NCI-H1105 treated with DMSO at 0.1 percent for 48 hours (cell line): ENCODE measurements at places on chromosomes 2 and 18.

DNA sequence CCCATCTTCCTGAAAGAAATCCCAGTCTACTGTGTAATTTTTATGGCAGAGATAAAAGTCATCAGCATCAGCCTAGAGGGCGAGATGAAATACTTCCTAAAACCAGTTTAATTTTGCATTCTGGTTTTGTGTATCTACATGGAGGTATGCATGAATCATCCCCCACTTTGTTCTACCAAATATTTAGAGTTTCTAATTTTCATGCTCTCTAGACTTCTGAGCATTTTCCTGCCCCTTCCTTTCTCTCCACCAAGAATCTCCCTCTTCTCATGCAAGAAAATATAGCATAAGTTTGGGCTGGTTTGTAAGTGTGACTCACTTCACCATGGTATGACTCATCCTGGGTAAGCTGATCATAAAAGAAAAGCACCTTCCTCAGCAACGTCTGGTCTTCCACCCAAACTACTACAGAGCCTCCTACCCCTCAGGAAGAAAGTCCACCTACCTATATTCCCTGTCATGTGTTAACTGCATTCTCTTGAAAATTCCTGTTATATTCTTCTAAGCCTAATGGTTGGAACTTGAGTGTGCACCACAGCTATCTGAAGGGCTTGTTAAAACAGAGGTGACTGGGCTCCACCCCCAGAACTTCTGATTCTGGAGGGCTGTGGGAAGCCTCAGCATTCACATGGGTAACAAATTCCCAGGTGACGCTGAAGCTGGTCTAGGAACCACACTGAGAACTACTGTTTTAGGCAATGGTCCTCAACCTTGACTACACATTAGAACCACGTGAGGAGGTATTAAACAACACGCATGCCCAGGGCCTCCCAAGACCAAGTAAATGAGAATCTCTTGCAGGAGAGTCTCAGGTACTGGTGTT lies 37.4 kb upstream of the RAPGEF4 start:
- DNase-seq = no peak

DNA sequence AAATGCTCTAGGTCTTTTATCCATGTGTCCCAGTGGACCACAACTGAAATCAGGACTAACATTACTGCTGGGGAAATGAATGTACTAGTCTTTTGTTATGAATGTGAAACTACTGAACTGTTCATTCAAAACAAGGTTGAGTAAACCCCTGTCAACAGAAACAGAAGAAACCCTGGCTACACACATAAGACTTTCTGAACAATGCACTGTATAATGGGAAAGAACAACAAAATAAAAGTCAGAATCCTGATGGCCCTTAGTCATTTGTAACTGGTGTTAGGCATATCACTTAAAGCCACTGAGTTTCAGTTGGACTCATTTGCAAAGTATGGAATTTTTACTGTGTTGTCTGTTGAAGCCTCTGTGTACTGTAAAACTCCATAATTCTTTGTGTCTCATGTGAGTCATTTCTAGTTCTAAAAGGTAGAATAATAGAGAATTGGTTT lies 77.0 kb upstream of the UBXN4 start:
- no peak for DNase-seq

GRCh38 chr2:118124288-118124891 lies 36.1 kb downstream of the INSIG2 start:
- no peak for DNase-seq

GRCh38 chr2:167333245-167333644 lies 445.0 kb downstream of the XIRP2 start:
- DNase-seq = no peak

DNA sequence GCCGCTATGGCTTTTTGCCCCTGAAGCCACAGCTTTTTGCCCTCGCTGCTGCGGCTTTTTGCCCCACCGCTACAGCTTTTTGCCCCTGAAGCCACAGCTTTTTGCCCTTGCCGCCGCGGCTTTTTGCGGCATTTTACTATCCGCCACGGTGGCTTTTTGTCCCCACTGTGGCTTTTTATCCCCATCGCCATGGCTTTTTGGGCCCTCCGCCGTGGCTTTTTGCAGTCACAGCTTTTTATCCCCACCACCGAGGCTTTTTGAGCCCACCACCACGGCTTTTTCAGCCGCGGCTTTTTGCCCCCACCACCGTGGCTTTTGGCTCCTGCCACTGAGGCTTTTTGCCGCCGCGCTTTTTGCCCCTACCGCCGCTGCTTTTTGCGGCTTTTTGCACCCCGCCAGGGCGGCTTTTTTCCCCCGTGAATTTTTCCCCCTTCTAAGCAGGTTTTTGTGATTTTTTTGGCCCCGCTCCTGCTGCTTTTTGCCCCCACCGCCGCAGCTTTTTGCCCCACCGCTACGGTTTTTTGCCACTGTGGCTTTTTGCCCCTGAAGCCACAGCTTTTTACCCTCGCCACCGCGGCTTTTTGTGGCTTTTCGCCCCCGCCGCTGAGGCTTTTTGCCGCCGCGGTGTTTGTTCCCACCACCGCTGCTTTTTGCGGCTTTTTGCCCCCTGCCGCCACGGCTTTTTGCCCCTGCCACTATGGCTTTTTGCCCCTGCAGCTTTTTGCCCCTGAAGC lies 2797.2 kb upstream of the TEKT4 start:
- DNase-seq = no peak

DNA sequence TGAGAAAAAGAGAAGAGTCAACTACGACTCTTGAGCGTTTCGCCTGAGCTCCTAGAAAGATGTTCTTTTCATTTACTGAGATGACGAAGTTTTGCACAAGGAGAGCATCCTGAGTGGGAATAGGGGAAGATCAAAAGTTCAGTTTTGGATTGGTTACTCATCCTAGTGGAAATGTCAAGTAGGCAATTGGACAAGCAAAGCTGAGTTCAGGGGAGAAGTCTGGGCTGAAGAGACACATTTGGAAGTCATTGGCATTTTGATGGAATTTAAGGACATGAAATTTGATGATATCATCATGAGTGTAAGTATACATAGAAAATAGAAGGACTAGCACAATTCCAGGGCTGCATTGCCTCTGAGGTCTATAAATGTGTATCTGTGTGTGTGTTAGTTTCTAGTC lies 416.6 kb downstream of the RAD51AP2 start:
- no peak for DNase-seq

- DNase-seq = no peak
Measured at GRCh38 chr2:71210292-71210691, 16.6 kb downstream of the PAIP2B start.

DNA sequence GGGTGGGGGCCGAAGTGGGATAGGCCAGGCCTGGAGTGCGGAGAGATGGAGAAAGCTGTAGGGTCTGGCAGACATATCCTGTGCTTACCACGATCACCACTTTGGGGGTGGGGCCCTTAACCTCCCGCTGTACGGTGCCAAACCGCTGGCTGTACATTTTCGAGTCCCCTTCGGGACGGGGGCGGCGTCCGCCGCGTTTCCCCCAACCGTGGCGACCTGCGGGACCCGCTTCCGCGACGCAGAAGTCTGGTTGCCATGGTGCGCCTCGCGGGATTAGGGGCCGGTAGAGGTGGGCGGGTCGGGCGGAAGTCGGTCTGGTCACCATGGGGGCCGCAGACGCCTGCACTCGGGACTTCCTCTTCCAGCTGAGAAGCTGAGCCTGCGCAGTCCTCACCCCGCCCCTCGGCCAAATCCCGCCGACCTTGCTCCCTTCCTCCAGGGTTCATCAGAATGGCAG lies at the start of gene CFAP53:
Gene CFAP53 (minus strand): TSS at position 248 of the 457 bp plus-strand sequence. CDS start 91 bp downstream, at position 157.
- DNase-seq = peak; percentile 91

GRCh38 chr2:39515273-39515896 lies 78.3 kb upstream of the MAP4K3 start:
- no peak for DNase-seq

DNA sequence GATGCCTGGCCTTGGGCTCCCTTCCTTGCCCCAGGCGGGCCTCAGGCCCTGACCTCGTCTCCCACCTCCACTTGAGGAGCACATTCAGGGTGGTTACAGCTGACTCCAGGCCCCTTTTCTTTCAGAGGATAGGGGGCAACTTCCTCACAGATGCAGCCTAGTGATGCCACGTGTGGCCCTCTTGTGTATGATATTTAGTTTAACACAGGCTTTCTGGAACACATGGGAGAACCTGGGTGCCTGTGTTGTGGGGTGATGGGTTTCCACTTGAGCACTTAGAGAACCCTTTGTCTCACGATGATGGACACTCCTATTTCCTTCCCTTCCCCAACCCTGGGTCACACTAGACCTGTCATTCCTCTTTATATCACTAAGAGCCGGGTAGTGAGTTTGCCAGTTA lies 6.8 kb upstream of the KCNS3 start:
- no peak for DNase-seq

GRCh38 chr2:161116509-161116908 lies 43.7 kb upstream of the TANK start:
- no peak for DNase-seq

GRCh38 chr2:127901339-127902056 lies 15.7 kb upstream of the AMMECR1L start:
- DNase-seq = no peak

- no peak for DNase-seq
Measured at GRCh38 chr2:105861200-105861599, 116.5 kb downstream of the NCK2 start.

DNA sequence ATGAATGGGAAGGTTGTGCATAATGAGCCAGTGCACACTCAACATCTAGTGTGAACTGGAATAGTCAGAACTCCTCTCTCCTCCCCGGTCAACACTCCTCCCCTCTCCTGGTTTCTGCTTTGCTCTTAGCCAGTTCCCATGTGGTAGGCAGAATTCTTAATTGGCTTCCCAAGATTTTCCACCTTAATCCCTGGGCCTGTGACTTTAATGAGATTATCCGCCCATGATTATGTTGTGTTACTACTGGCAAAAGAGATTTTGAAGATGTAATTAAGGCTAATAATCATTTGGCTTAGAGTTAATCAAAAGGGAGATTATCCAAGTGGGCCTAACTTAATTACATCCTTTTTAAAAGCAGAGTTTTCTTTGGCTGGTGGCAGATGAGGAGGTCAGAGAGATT lies 34.2 kb upstream of the REV1 start:
- DNase-seq = no peak

- DNase-seq = peak; percentile 20
Measured at GRCh38 chr2:85188852-85189251, 55.7 kb downstream of the TCF7L1 start.

- DNase-seq = no peak
Measured at GRCh38 chr18:46660957-46661749, 4.1 kb upstream of the LOXHD1 start.

DNA sequence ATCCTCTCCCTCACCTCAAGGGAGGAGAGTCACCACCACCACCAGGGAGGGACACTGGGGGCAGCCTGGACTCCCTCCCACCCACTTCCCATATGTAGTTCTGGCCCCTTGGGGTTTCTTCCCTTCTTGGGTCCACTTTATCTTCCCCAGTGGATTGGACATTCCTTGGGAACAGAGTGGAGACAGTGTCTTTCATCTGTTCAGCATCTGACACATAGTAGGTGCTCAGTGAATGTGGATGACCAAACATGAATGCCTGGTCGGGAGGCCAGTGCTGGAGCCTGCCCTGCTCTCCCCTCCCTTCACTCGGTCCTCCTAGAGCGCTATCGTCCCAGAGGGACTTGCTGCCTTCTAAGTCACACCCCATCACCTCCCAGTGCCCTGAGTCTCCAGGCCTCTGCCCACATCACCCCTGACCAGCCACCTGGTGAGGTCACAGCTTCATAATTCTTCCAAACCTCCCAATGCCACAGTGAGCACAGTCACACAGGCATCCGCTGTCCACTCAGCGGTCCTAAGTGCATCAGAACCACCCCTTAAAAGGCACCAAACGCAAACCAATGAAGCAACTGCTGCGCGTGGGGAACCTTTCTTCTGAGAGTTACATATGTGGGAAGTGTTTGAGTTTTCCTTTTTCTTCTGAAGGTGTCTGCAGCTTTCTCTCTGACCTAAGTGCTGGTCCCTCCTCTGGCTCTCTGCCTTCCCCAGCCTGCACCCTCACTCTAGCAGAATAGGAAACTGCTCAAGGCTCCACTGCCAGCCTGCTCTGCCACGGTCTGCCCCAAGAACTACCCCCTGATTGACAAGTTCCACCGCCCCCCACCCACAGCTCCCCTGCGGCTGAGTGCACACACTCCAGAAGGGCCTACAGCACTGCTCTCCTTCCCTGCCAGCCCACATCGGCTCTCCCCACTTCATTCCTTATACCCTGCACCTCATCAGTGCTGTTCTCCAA lies 7.2 kb upstream of the SFXN5 start:
- no peak for DNase-seq

- no peak for DNase-seq
Measured at GRCh38 chr18:4813708-4814107, 358.6 kb upstream of the DLGAP1 start.

DNA sequence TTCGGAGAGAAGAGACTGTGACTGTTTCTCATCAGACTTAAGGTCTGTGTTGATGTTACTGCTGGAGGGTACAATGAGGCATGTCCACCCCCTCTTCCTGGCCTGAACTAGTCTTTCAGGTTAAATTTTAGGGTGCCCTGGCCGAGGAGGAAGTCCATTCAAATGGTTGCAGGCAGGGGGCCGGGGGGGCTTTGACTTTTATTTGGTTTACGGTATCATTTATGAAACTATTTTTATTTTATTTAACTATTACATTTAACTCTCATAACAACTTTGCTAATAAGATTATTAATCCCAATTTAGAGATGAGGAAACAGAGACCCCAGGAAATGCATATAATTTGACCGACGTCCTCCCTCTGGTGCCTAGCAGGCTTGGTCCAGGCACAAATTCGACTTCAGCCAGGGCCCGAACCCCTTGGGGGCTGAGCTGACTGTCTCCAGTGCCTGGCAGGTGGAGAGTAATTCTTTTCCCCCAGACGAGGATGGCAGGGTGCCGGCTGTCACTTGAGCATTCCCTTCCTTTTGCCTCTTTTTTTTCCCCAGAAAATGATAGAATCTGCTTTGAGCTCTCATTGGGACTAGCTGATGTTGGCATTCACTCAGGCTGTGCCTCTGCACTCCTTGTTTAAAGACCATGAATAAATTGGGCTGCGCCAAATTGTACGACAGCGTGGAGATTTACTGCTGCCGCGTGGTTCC lies 255.3 kb upstream of the SALL3 start:
- DNase-seq = no peak

GRCh38 chr2:102187496-102188150 lies 800 bp downstream of the IL1RL2 start:
- DNase-seq = no peak

- DNase-seq = no peak
Measured at GRCh38 chr2:25312958-25313710, 28.6 kb downstream of the DNMT3A start.

- DNase-seq = no peak
Measured at GRCh38 chr2:112817082-112817689, 19.4 kb downstream of the IL1B start.

- no peak for DNase-seq
Measured at GRCh38 chr2:120480346-120480902, 134.5 kb downstream of the INHBB start.

GRCh38 chr2:217731805-217732204 lies 271.0 kb downstream of the TNS1 start:
- DNase-seq = no peak
